ENCODE measurements at places on chromosomes 2 and 18. TPM values are rescaled to one million over a fixed set of nuclear protein-coding genes. Genes with fewer than 3 reads are reported as not detected.

GRCh38 chr2:241069821-241070281, 32.2 kb downstream of the MTERF4 start:
- DNase-seq, result no peak
- H3K4me1 ChIP-seq, result no peaks in the 10 kb centered on the region
- peaks cover 3% of the 10 kb centered on the region for H3K36me3 ChIP-seq
- H3K4me3 ChIP-seq, result no peak overlapping the region

DNA sequence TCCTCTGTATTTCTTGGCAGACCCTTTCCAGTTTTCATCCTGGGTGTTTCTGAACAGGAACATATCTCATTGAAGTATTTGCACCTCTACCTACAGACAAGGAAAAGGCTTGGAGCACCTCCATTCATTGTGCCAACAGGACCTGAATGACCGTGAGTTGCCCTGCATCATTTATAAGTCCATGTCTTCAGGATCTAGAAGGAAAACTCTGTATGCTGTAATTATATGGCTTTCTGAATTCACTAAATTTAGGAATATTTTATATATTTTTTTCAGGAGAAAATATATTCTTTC, 402.3 kb upstream of the SLC14A2 start:
- no peaks in the 10 kb centered on the region for H3K36me3 ChIP-seq
- no peak for DNase-seq
- no peak overlapping the region for H3K4me3 ChIP-seq
- H3K27me3 ChIP-seq, result no peaks in the 10 kb centered on the region

- H3K4me3 ChIP-seq, result no peak overlapping the region
- H3K27me3 ChIP-seq, result no peaks in the 10 kb centered on the region
- DNase-seq, result no peak
- H3K4me1 ChIP-seq, result peaks cover 98% of the 10 kb centered on the region
These were observed 48.6 kb upstream of the NOSTRIN start for GRCh38 chr2:168753765-168754329.

GRCh38 chr2:85838181-85838580, 50.6 kb downstream of the ST3GAL5 start:
- H3K36me3 ChIP-seq, result peaks cover 15% of the 10 kb centered on the region
- peaks cover 4% of the 10 kb centered on the region for H3K4me1 ChIP-seq
- no peak for DNase-seq
- no peaks in the 10 kb centered on the region for H3K27me3 ChIP-seq

DNA sequence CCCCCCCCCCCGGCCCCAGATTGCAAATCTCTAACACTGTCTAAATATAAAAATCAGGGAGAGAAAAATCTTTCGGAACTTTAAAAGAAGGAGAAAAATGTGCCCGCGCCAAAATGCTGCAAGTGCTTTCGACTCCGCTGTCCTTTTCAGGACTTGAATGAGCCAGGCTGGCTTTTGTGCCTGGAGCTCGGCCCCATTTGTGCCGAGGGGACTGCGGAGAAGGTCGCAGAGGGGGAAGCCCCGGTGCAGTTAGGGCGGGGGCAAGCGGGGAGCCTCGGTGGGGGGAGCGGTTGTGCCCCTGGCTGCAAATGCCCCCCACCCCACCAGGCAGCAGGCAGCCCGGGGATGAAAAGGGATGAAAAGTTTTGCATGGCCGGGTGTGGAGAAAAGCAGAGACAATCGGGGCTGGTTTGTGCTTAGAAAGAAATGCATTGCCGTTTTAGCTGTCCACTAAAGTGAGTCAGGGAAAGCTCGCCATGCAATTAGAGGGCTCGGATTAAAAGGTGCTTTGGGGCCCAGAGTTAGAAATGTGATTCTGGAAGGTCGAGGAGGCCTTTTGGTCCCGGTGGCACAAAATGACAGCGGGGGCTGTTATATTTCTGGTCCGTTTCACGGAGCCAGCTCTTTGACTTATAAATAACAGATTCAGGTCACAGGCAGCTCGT, 1.6 kb downstream of the INHBB start:
- H3K27ac ChIP-seq, result no peak overlapping the region
- no peaks in the 10 kb centered on the region for H3K36me3 ChIP-seq
- no peak for DNase-seq
- H3K4me1 ChIP-seq, result peaks cover 13% of the 10 kb centered on the region
- no peak overlapping the region for H3K4me3 ChIP-seq

The CCDC68 gene
- not detected for total RNA-seq

The CD8A gene
- total RNA-seq, result 359 TPM

The ZNF521 gene
- not detected for total RNA-seq

The PROM2 gene
- 0.18 TPM for total RNA-seq

The CYBRD1 gene
- total RNA-seq, result 1.2 TPM
